ENCODE measurements at places on chromosomes 3 and 15.

- no peak for DNase-seq
Measured at GRCh38 chr15:69367236-69367635, 46.9 kb upstream of the KIF23 start.

- peak; percentile 38 for DNase-seq
Measured at GRCh38 chr3:46812237-46812791, 50.9 kb downstream of the MYL3 start.

GRCh38 chr3:48715174-48715800 is 1.7 kb downstream of the IP6K2 start:
- DNase-seq = no peak

GRCh38 chr15:70866982-70867641 is 13.2 kb upstream of the LARP6 start:
- no peak for DNase-seq

GRCh38 chr15:69080295-69081248 is 66.1 kb downstream of the NOX5 start:
- no peak for DNase-seq

GRCh38 chr3:146705225-146705624 is 100.1 kb upstream of the PLSCR5 start:
- no peak for DNase-seq

GRCh38 chr3:119585208-119585607 is 5.9 kb downstream of the ADPRH start:
- DNase-seq = no peak

GRCh38 chr3:170476291-170476690 is 57.6 kb downstream of the CLDN11 start:
- no peak for DNase-seq

GRCh38 chr3:32352563-32352962 is 39.1 kb upstream of the CMTM7 start:
- DNase-seq = no peak

- no peak for DNase-seq
Measured at GRCh38 chr3:158671821-158672214, 630 bp downstream of the LXN start.

- no peak for DNase-seq
Measured at GRCh38 chr15:75182187-75183131, 19.2 kb upstream of the C15orf39 start.

- DNase-seq = no peak
Measured at GRCh38 chr15:39100106-39100660, 480.7 kb upstream of the THBS1 start.

GRCh38 chr15:100762913-100763834 is 116.5 kb upstream of the ALDH1A3 start:
- DNase-seq = no peak

DNA sequence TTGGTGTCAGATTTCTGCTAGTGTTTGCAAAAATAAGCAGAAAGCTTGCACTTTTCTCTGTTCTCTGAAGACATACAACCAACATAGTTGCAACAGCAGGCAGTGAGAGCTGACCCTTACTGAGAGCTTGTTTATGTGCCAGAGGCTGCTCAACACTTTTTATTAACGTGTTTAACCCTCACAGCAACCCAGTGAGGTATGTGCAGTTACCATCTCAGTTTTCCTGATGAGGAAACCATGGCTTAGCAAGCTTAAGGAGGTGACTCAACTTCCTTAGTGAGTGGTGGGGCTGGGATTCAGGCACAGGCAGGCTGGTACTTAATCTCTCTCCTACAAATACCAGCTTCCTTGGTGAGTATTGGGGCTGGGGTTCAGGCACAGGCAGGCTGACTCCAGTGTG is 158.1 kb upstream of the CTDSPL start:
- DNase-seq = no peak

GRCh38 chr3:108145578-108145977 is 54.7 kb upstream of the CD47 start:
- no peak for DNase-seq

DNA sequence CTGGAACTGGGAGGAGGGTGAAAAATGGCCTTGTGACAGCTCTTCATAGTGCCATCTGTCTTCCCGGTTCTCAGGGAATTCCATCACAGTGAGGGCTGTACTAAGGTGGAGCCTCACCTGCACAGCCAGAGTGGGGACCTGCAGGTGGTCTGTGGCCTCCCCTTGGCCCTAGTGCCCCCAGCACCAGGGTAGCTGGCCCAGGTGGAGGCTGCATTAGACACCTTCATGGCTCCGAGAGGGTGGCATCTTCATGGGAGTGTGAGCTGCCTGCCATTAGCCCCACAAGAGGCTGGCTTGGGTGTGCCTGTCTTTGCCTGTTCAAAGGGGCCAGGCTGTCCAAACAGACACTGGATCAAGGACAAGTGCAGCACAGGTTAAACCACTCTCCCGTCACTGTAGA is 95.5 kb upstream of the PRR23E start:
- DNase-seq = no peak

DNA sequence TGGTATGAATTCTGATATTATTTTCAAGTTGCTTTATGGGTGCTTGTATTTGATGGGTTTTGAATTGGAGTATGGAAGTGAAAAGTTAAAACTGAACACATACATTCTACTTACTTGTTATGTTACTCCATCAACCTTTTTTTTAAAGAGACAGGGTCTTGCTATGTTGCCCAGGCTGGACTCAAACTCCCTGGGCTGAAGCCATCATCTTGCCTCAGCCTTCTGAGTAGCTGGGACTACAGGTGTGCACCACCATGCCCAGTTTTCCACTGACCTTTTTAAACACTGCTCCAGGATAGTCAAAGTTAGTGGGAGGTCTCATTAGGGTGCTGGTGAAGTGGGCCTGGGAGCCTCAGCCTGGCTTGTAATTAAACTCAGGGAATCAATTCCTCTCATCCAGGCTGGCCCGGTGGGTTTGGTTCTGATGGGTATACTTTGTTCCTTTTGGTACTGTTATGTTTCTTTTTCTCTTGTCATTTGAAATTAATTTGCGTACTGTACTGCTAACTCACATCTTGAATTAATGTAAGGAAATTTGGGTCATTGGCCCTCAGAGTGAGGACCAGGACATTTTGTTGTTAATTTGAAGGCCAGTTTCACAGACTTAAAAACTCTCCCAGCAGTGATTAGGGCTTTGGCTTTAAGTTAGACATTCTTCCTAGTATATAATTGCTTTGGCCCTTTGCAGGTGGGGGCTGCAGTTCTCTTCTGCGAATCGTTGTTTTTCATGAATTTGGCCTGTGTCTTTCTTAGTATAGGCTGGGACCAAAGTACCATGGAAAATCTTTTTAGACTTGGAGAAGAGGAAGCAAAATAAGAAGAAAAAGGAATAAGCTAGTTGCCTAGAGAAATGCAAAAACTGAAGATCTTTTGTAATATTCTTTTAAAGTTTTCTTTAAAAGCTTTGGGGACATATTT is 66.9 kb downstream of the FNDC3B start:
- DNase-seq = no peak

GRCh38 chr15:41284427-41285177 is 47.8 kb downstream of the OIP5 start:
- DNase-seq = no peak

DNA sequence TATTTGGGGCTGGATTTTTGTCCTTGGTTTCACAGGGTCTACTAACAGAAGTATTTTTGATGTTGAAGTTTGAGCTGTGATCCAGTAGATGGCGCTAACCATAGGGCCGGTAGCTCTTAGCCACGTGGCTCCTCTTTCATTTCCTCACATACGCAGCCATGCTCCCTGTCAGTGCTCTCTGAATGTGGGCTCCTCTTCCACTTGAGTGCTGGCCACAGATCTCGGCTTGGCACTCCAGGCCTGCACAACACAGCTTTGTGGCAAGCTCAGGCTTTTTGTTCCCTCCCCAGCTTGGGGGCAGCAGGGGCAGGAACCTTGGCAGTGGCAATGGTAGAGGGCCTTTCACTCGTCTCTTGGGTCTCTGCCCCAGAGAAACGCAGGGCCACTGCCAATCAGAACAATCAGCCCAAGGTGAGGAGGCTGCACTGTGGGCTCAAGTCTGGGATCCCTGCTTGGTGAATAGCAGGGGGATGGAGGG is 18.6 kb upstream of the DNAAF4 start:
- DNase-seq = no peak

- no peak for DNase-seq
Measured at GRCh38 chr15:74549816-74550215, 8.8 kb downstream of the ARID3B start.

- no peak for DNase-seq
Measured at GRCh38 chr3:157508461-157508860, 5.2 kb upstream of the VEPH1 start.

- no peak for DNase-seq
Measured at GRCh38 chr15:55897560-55898336, 95.7 kb downstream of the NEDD4 start.

DNA sequence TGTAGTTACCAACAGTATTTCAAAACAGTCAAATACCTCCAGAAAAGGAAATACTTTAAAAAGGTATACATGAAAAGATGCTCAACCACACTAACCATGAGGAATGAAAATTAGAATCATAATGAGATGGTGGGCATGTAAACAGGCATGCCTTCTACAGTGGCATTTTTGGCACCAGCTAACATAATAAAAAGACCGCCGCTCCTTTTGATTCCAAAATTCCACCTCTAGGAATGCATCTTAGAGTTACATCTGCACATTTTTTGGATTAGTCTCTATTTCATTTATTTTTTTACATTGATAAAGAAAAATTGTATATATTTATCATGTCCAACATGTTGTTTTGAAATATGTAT is 37.0 kb upstream of the SPTBN5 start:
- DNase-seq = no peak

DNA sequence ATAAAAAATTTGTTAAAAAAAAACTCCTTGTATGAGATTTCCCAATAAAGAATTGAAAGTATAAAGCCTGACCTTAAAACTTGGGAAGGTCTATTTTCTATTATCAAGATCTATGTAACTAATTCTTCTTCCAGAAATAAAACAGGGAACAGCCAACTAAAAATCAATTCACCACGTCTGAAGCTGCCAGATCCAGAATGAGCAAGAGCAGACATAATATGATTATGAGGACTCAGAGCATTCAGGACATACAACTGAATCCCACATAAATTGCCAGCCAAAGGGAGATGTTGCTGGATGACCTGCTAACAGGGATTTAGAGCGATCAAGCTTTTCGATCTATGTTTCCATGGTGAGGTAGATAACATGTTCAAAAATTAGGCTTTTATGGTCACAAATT is 1151.3 kb upstream of the CADM2 start:
- DNase-seq = no peak

DNA sequence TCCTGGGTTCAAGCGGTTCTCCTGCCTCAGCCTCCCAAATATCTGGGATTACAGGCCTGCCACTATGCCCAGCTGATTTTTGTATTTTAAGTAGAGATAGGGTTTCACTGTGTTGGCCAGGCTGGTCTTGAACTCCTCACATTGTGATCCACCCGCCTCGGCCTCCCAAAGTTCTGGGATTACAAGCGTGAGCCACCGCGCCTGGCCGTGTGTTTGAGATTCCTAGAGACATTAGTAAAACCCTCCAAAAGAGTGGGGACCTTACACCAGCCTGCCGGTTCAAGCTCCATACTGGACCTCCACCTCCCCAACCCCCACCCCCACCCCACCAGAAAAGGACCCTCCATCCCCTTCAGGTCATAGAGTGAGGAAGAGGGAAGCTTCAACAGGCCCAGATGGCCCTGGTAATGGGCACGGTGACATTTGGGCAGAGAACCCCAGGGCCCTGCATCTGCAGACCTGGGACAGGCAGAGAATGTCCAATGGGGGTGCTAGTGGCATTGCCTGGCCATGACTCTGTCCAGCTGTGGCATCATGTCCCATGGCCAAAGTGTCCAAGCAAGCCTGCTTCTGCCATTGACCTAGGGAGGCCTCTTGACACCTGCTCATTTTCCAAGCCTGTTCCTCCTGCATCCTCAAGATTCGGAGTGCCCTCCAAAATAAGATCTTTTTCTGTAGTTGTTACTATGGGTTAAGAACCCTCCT is 108.9 kb upstream of the KLF13 start:
- no peak for DNase-seq

DNA sequence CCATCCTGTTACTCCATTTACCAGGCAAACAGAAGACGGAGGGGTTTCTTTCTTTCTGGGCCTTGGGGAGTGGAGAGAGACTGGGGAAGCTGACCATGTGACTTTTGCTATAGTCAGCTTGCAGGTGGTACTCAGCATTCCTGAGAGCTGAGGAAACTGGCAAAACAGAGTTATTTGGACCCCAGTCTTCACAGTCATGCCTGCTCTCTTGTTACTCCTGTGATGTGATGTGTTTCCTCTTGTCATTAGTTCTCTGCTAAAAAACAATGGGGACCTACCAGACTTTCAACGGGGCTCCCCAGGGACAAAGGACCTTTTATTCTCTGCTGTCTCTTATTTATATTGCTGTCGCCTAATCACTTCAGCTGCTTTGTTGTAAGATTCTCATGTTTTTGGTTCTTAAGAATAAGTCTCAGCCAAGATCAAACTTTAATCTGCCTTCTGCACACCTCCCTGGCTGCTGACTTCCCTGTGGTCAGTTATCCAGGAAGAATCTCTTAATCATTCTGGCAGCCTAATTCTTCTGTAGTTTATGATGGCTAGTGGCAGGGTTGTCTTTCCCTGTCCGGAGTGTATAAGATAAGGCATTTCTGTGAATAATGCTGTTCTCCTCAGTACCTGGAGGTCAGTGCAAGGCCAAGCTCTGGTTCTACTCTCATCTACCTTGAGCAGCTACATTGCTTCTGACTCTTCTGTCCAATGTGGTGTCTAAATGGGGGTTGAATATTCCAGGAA is 8.8 kb downstream of the STARD9 start:
- DNase-seq = no peak

- DNase-seq = no peak
Measured at GRCh38 chr3:138356730-138357405, 8.5 kb downstream of the MRAS start.

- DNase-seq = no peak
Measured at GRCh38 chr15:29102911-29103823, 166.5 kb downstream of the NSMCE3 start.

DNA sequence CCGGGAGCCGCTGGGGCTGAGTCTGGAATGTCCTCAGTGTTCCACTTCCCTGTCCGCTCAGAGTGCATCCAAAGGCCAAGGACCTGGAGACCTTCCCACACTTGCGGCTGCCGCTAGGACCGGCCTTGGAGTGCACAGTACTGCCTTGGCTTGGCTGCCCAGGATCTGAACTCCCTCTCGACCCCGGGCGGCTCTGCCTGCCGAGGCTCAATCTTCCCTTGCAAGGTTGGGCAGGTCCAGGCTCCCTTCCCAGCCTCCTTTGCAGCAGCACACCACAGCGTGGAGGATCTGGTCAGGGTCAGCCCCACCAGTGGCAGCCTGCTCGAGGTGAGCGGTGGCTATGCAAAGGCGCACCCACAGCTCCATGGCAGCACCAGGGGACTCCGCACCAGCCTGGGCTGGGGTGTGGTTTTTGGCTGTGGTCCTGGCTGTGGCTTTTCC is 69.2 kb downstream of the PLXNA1 start:
- no peak for DNase-seq

Data from NCI-H1930 (cell line).